ENCODE measurements at places on chromosomes 13 and 19.
A peak's percentile ranks its signal among the peaks of the same experiment; 100 is the strongest.

- no peak for DNase-seq
Measured at GRCh38 chr13:97122381-97122996, 99.6 kb upstream of the MBNL2 start.

GRCh38 chr19:47631681-47632446 is 22.9 kb downstream of the BICRA start:
- DNase-seq = no peak

- DNase-seq = peak; percentile 10
Measured at GRCh38 chr13:99260216-99260615, 2.0 kb upstream of the GPR18 start.

GRCh38 chr13:77431449-77431848 is 104.1 kb upstream of the SCEL start:
- DNase-seq = no peak

GRCh38 chr19:15820646-15821045 is 5.2 kb upstream of the OR10H1 start:
- DNase-seq = no peak

- no peak for DNase-seq
Measured at GRCh38 chr19:38888876-38889275, 10.5 kb downstream of the SIRT2 start.

DNA sequence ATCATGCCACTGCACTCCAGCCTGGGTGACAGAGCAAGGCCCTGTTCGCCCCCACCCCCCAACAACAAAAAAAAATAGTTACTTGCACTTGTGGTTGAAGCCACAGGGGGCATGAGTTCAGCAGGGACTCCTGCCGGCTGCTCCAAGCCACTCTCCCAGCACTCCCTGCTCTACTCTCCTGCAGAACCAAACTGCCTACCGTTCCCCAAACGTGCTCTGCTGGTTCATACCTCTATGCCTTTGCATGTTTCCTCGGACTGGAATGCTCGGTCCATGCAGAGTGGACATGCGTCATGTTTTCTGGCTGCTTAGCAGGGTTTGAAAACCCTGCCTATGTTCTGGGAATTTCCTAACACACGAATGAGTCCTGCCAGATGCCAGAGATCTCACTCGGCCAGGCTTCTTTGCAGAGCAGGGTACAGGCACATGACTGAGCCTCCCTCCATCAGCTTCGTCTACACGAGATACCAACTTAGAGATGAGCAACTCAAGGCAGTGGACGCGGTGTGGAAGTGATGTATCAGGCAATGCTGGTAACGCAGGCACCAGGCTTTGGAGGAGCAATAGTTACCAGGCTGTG is 8.5 kb upstream of the SLC25A15 start:
- peak; percentile 28 for DNase-seq

DNA sequence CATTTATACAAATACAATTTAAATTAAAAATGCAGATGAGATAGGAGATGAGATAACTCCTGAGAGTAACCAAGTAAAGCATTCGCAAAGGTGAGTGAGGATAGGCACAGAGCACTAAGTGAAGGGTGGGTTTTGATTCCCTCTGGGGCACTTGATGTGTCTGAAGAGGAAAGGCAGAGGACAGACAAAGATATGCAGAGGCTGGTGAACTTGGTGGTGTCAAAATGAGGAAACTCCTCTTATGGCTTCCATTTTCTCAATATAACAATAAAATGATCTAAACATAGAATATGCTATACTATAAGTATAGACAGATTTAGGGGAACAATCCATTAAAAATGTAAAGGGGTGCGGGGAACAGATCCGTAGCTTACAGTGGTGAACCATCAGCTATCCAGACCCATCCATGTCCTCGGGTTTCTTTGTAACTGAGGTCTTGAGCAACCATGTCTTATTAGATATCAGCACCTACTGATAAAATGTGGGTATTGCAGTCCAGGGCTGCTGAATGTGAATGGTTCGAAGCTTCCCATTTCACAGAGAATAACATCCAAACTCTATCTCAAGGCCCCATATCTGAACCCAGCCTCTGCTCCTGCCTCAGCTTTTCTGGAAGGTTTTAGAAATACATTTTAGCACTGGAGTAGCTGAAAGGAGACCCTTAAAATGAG is 73.9 kb upstream of the SLC10A2 start:
- DNase-seq = no peak

GRCh38 chr13:41562541-41563178 is 105.3 kb downstream of the RGCC start:
- DNase-seq = no peak

DNA sequence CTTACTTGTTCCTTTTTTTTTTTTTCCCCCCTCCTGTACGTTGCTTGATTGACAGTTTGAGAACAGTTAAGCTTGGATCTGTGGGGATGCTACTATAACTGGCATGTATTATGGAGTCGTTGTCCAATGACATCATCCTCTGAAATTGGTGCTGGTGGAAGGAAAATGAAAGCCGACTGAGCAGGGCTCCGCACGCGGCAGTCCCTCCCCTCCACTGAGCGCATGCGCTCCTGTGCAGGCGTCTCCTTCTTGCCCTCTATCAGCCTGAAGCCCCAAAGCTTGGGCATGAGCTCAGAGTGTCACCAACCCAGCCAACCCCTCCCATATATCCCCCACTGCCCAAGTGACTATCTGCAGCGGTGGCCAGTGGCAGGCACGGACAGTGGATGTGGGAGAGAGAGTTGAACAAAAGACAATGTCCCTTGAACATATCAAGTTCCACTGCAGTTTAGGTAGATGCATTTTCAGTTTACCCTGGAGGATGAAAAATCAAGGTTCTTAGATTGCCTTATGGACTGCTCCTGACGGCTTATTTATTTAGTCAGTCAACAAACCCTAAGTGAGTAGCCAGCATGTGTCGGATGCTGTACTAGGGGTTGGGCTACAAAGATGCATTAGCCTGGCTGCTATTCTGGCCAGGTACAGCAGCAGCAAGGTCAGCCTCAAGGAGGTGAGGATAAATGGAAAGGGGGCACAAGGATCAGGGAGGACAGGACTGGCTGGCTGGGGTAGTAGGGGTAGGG is 20.8 kb downstream of the MBNL2 start:
- no peak for DNase-seq

DNA sequence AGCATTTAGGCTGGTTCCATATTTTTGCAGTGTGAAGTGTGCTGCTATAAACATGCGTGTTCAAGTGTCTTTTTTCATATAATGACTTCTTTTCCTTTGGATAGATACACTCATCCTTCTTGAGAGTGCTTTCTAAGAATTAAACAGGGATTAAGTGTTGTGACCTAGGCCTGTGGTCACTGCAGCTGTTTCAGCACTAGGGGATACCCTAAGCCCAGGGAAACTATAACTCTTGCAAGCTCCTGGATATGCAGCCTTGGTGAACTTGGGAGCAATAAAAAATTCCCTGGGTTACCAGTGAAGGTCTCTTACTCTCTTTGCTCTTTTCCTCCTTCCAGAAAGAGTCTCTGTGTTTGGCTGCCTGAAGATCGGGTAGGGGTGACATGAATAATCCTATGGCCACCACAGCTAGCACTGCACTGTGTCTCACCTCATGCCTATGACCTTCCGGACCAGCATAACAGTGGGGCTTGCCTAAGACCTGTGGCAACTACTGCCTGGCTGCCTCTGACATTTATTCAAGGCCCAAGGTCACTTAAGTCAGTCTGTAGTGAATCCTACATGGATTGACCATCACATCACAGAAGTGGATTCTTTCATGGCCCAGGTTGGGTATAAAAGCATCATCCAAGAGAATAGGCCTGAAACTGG is 799.7 kb downstream of the DACH1 start:
- DNase-seq = no peak

- no peak for DNase-seq
Measured at GRCh38 chr19:51573331-51573730, 2.2 kb downstream of the ZNF175 start.

- DNase-seq = no peak
Measured at GRCh38 chr13:89402211-89402610, 1731.0 kb downstream of the SLITRK5 start.

GRCh38 chr13:109651311-109651710 is 135.1 kb downstream of the IRS2 start:
- DNase-seq = no peak

GRCh38 chr13:66461021-66461420 is 769.1 kb downstream of the PCDH9 start:
- no peak for DNase-seq

DNA sequence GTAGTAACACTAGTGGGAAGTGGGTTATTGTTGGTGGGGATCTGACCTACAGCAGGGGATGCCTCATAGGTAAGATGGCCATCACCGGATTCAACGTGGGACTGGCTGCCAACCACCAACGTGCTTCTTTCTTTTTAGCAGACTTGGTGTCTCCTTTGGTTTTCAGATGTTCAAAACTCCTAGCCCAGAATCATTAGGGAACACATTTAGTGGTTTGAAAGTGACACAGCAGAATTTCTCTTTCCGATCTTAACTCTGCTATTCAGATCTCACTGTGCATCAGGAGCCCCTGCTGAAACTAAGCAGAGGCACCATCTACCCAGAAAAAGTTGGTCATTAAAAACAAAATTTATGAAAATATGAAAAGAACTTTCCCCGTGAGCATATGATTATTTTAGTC is 36.7 kb upstream of the PCDH8 start:
- DNase-seq = no peak

DNA sequence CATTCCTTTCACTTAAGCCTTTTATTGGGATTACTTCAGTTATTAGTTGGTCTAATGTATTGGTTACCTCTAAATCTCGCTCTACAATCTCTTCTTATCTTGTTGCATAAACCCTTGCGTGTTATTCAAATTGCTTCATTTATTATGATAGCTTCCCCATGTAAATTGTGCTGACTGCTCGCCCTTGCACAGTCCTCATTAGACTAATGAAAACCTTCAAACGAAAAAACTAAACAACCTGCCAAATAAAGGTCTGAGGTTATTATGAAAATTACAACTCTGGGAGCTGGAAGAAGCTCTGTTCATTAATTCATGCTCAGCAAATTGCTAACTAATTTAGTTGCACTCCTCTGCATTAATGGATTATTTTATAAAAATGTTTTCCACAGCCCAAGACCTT is 320.1 kb downstream of the DACH1 start:
- DNase-seq = no peak

DNA sequence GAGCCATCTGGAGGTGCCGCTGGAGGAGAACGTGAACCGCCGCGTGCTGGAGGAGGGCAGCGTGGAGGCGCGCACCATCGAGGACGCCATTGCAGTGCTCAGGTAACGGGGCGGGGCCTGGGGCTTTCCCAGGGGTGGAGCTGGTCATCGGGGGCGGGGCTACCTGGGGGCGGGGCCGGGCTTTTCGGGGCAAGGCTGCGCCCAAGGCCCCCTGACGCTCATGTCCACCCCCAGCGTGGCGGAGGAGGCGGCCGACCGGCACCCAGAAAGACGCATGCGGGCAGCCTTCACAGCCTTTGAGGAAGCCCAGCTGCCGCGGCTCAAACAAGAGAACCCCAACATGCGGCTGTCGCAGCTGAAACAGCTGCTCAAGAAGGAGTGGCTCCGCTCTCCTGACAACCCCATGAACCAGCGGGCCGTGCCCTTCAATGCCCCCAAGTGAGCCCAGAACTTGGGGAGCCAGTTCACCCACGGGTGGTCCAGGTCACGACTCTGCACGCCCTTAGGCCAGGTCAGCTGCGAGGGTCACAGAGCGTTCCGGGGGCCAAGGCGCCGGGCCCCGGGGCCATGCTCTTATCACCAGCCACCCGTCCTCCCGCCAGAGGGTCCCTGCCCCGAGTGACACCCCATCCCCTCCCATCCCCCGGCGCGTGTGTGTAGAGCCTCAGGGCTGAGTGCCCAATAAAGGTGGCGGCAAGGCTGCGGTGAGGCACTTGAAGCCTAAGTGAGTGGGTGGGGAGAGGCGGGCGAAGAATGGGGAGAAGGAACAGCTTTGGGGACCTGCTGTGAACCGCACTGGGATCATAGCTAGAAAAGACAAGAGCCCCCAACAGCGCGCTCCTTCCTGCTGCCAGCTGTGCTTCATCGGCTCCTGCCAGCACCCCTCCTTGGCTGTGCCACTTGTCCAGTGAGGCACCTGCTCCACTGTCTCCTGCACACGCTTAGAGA is 10.7 kb downstream of the CCDC124 start:
- DNase-seq = peak; percentile 2

DNA sequence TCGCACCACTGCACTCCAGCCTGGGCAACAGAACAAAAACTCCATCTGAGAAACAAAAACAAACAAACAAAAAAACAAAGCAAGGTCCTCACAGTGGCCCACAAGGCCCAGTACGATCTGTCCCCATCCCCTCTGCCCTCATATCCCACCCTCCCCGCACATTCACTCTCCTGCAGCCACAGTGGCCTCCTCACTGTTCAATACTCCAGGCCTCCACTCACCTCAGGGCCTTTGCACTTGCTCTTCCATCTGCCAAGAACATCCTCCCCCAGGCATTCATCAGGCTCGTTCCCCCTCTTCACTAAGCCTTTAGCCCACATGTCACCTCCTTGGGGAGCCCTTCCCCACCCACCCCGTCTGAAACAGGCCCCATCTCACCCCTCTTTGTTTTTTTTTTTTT is 4.6 kb downstream of the TMEM143 start:
- no peak for DNase-seq

GRCh38 chr13:112822851-112823250 is 133.0 kb downstream of the ATP11A start:
- DNase-seq = no peak

DNA sequence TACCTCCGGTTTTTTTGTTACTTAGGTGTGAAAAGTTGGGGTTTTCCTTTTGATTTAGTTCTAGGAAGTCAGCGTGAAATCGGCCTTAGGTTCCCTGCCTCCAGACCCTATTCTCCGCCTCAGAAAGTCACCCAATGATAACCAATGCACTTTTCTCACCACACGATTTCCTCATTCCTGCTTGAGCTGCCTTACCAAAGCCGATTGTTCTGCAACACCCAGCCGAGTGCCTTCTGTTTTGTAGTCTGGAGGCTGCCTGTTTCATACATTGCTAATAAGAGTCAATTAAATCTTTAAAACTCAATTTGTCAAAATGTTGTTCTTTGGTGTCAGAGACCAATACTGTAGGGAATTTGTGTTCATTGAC is 39.7 kb downstream of the GJA3 start:
- no peak for DNase-seq

DNA sequence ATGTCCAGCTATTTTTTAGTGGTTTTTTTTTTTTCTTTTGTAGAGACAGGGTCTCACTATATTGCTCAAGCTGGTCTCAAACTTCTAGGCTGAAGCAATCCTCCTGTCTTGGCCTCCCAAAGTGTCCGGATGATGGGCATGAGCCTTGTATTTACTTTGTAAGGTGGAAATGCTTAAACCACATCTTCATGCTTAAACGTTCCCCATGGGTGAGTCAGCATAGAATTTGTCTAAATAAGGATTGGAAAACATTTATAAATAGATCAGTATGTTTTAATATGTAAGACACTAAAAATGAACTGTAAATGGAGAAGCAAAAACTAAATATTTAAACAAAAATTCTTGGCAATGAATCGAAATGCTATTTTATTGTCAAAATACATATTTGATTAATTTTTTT is 698.0 kb downstream of the PCDH9 start:
- peak; percentile 28 for DNase-seq

DNA sequence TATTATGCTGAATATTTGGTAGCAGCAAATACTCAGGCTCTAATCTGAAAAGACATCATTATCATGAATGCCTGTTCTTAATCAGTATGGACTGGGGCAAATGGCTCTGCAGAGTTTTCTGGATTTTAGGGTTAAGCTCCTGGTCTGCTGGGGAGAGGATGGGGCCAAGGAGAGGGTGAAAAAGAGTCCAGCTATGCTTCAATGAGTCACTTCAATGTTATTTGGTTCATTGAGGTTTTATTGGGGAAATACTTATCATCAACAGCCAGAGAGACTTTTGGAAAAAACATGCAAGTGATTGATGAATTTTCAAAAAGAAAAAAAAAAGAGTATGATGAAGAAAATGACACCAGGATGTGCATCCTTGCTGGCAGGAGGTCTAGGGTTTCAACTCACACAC is 278.3 kb downstream of the UQCRFS1 start:
- peak; percentile 27 for DNase-seq

- no peak for DNase-seq
Measured at GRCh38 chr13:37123337-37123736, 17.9 kb upstream of the CSNK1A1L start.

All from AG08396 (cell line).